ENCODE measurements at places on chromosomes 3 and 15.

- no peak for DNase-seq
Measured at GRCh38 chr3:182810574-182811268, 17.4 kb downstream of the ATP11B start.

DNA sequence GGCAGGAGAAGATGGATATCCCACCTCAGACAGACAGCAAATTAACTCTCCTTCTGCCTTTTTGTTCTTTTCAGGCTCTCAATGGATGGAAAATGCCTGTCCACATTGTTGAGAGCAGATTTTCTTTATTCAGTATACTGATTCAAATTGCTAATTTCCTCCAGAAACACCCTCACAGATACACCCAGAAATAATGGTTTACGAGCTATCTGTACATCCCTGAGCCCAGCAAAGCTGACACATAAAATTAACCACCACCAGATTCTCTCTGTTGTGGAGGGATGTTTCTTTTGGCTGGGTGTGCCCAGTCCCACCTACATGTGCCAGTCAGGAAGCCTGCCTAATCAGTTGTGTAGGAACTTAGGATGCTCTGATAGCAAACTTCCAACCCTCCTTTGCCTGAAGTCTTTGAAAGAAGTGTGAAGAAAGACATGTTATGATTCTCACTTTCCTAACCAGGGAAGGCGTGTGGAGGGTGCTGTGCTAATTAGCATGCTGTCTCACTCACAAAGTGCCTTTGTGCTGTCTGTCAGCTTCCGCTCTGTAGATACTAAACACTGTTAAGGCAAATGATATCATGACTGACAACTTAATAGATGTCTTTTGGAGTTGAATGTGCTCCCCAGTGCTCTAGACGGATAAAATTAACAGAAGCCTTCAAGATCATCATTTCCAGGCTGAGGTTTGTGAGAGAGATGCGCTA, 208.5 kb downstream of the CLSTN2 start:
- no peak for DNase-seq

DNA sequence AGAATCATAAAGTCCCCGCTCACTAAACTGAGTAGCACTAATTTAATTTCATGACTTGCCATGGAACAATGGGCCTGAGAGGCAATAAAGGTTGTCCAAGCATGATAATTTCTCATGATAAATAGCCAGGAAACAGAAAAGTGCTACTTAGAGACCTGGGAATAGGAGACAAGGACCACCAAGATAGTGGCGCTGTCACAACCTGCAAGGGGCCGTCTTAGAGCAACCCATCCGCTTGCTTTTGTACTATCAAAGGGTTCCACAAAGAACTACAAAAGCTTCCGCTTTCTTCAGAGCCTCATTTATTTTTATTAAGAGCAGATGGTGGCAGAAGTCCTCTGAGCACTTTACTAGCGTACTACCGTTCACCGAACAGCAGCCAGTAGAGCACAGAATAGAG, 421.7 kb upstream of the GRM7 start:
- DNase-seq = no peak

DNA sequence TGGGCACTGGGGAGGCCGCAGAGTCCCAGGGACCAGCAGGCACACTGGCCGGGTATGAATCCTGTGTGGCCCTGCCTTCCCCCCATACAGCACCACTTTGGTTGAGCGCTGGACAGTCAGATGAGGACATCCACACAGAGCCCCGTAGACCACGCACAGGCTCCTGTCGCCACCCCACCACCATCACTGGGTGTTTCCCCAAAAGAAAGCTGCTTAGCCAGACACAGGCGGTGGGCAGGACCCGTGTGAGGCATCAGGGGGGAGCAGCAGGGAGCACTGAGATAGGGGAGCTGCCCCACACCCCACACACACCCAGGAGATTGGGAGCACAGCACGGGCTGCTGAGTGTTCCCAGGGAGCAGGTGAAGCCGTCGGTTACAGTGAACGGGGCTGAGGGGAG, 42.4 kb upstream of the SLC41A3 start:
- no peak for DNase-seq

DNA sequence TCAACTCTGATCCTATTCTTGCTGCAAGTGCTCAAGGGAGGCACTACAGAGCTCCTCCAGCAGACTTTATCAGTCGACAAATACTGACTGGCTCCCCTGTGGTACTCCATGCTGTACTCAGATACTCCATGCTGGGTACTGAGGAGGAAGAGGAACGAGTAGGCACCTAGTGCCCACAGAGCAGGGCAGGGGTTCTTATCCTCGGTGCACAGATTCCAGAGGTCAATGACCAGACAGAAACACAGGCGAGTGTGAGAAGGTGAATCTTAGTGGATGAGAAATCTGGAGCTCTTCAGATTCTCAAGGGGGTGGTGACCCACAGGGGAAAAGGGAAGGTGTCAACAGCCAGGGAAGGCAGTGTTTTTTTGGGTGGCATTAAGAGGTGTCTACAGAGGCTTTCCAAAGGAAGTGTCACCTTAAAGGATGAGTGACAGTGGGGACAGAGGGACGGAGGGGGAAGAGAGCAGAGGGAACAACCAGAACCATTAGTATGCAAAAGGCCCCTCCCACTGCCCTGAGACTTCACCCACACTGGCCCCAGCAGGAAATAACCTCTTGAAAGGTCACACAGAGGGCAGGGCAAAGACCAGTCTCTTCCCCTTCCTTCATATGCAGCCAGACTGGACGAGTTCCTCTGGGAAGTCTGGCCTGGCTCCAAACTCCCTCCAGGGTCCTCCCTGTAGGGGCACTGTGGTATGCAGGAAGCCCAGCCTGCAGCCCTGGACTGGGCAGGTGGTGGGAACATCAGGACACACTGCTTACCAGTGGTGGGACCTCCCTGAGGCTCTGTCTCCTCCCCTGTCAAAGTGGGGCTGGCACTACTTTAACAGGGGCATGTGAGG, 27.5 kb downstream of the CCDC12 start:
- DNase-seq = no peak

- no peak for DNase-seq
Measured at GRCh38 chr15:45442507-45443135, 64.3 kb upstream of the GATM start.

DNA sequence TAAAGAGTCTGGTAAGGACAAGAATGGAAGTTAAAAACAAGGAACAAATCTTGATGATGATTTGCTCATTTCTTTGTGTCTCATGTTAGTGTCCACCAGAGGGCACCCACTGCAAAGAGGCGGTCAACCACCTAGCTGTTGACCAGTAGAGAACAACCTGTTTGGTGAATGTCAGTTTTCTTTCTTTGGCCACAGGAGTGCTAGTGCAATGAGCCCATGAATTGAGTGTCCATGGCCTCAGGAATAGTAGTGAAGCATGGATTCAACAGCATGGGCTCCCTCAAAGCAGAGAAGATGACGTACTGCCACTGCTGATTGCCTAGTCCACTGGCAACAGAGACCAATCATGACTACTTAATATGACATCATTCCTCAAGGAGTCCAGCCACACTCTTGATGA, 10.7 kb upstream of the CNTN6 start:
- DNase-seq = no peak

- DNase-seq = no peak
Measured at GRCh38 chr15:80997692-80998091, 3.0 kb upstream of the TLNRD1 start.

GRCh38 chr3:46892285-46893145, 15.0 kb downstream of the PTH1R start:
- no peak for DNase-seq

DNA sequence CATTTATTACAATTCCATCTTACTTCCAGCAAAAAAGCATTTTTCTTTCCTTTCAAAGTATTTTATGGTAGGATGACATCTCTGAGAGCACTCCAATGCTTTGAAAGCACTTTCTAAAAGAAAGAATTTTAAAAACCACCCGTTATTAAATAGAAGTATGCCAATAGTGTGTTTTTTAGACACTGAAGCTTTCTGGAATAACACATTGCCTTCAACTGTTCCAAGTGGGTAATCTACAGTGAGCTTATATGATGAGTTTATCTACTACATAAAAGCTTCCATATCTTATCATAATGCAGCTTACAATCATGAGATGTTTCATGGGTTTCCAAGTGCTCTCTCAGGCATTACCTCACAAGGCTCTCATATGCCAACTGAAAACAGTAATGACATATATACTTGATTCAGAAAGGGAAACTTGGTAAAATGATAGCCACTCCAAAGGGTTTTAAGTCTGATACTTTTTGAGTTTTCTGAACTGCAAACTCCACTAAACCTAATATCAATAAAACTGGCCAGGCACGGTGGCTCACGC, 14.1 kb downstream of the CMTM6 start:
- DNase-seq = no peak

GRCh38 chr15:74628949-74629348, 13.3 kb downstream of the CLK3 start:
- DNase-seq = no peak

DNA sequence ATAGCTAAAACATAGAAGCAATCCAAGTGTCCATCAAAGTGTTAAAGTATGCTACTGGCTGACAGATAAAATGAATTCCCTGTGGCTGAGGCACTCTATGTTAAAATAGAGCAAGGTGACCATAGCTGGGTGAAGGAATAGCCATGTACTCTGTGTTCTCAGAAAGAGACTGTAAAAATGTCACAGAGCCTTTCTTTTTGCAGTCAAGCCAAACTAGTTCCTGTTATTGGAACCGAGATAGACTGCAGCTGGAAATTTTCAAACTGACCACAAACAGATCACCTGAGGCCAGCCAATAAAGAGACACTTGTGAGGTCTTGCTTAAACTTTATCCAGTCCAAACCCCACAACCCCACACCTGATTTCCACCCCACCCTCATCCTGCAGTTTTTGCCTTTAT, 422.8 kb upstream of the NAALADL2 start:
- DNase-seq = no peak

DNA sequence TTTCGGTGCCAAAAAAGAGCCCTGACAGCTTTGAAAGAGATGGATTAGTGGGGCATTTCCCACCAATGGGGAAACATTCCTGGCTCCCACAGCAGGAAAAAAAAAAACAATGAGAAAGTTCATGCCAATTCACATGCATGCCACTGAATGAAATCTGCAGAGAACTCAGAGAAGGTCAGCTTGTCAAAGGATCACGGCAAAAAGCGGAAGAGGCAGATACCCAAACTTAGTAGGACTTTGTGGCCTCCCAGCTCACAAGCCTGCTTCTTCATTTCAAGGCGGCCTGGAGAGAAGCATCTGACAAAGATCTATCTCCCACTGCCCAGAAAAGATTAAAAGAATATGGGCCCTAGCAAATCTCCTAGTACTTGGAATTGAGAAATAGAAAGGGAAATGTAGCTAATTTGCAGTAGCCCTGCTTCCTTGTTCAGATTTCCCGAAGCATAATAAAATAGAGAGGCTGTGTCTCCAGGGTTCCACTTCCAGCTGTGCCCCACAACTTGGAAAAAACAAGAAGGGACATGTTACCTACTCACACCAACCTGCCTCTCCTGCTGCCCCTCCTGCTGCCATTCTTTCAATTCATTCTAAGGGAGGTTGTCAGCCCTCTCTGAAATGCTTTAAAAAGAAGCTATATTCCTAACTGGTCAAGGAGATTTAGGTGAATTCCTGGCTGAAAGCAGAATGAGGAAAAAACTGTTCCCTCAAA, 170.4 kb downstream of the FHIT start:
- DNase-seq = no peak

GRCh38 chr3:42702982-42703694, 540 bp upstream of the HHATL start:
- DNase-seq = no peak

- DNase-seq = no peak
Measured at GRCh38 chr3:41630708-41631107, 331.2 kb downstream of the ULK4 start.

DNA sequence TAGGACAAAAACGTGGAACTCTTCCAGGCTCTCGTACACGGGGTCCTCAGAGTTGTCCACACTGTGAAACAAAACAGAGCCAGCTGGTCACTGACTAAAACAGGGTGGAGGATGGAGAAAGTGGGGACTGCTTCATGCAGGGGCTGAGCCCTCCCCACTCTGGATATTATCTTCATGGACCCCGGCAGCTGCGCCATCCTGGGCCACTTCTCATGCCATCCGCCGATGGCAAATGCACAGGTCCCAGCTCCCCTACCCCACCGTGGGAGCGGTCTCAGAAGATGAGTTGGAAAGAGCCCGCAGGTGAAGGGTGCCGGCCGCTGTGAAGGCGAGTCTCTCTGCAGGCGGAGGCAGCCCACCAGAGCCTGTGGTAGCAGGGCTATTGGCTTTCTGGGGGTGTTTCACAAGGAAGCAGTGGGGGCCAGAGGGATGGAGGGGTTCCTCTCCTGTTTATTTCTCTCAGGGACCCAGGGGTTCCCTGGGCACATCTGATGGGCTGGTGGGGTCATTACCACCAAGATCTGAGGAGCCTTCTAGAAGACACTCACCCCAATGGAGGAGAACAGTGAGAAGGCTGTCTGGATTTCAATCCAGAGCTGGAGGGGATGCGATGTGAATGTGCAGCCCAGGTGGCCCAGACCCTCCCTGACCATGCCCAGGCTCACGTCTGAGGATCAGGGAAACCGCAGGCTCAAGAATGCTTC, 177.3 kb downstream of the KLF13 start:
- no peak for DNase-seq

GRCh38 chr3:99373088-99373845, 265.1 kb upstream of the COL8A1 start:
- no peak for DNase-seq

DNA sequence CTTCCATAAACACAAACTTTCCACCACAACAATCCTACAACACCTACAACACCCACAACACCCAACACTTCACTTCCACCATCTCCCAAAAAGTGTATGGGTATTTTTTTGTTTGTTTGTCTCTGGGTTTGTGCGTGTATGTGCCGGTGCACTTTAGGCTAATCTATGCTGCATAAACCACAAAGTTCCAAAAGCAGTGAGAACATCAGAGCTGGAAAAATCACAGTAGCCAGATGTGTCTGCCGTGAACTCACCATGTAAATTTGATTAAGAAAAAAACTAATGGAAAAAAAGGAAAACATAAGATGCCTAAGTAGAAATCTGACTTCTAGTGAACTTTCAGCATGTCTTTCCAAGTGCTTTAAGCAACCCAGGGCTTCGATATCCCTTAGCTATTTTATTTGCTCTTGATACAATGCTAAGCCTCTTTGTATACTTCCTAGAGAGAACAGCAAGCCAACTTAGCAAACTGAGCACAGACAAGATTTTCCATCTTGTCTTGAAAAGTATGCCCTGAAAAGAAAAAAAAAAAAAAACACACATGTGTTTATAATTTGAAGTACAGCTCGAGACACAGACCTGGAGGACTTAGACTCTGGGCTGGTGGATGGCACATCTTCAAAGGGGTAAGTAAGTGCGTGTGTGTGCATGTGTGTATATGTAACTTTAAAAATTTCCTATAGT, 91.4 kb downstream of the WWTR1 start:
- DNase-seq = no peak

GRCh38 chr15:43896543-43896942, 69.7 kb downstream of the WDR76 start:
- no peak for DNase-seq
